Activated T-helper 1 cell treated with anti-CD3 and anti-CD28 coated beads, Interleukin-12 subunit alpha, Interleukin-12 subunit beta, Interleukin-2, Interleukin-4 antibody, amounts not matched to agents 30 ng/mL and 10 ng/mL and 1 ng/mL, durations not matched to agents 14 hours and 24 hours and 36 hours (primary cell): ENCODE measurements at places on chromosomes 3 and 15. TPM values are rescaled to one million over a fixed set of nuclear protein-coding genes. Genes with fewer than 3 reads are reported as not detected.

SLC27A2 gene
- 78.0 and 78.7 TPM in 2 replicates for total RNA-seq

C3orf70 gene
- total RNA-seq: 0.10 TPM in 2 replicates

SHF gene
- total RNA-seq: 14.5 and 16.3 TPM in 2 replicates

BSN gene
- 0.13 and 0.34 TPM in 2 replicates for total RNA-seq

GRCh38 chr3:142960322-142960850 lies 3.1 kb downstream of the PAQR9 start:
- no peak for DNase-seq
- no peak overlapping the region for H3K27ac ChIP-seq
- peaks cover 5% of the 10 kb centered on the region for H3K4me1 ChIP-seq
- H3K27me3 ChIP-seq: peaks cover 68% of the 10 kb centered on the region

GRCh38 chr3:157921811-157922210 lies 184.4 kb downstream of the SHOX2 start:
- H3K27ac ChIP-seq: no peak overlapping the region
- H3K4me1 ChIP-seq: no peaks in the 10 kb centered on the region
- H3K4me3 ChIP-seq: no peak overlapping the region
- H3K36me3 ChIP-seq: no peaks in the 10 kb centered on the region
- H3K27me3 ChIP-seq: no peaks in the 10 kb centered on the region
- DNase-seq: no peak

DNA sequence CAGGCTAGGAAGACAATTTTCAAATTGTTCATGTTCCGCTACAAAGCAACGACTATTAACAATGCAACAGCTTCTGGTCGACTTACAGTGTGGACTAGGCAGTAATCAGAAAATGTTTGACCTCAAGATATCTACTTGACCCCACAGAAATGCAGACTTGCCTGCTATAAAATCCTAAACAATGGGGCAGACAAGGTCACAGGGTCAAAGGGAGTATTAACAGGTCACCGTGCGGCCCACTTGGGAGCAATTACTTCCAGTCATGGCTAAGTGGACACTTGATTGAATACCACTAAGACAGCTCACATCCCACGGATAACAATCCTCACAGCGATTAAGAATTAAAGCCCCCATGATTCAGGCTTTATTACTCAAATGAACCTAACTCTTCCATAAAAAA lies 58.9 kb downstream of the FOXP1 start:
- DNase-seq: no peak
- H3K27ac ChIP-seq: no peak overlapping the region
- H3K27me3 ChIP-seq: no peaks in the 10 kb centered on the region

DNA sequence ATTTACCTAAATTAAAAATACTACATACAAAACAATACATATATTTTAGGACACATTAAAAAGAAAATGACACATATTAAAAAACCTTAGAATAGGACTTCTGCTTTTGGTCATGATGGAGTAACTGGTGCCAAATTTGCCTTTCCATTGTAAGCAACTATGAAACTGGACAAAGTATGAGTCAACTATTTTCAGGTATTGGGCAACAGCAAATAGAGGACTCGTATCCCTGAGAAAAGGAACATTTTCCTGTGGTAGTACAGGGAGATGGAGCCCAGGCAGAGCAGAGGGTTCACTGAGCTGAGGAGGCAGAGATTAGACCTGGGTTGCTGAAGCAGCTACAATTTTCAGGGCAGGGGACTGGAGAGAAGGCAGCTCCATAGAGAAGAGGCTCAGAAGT lies 14.7 kb downstream of the CCR1 start:
- H3K36me3 ChIP-seq: peaks cover 17% of the 10 kb centered on the region
- H3K27ac ChIP-seq: no peak overlapping the region
- H3K27me3 ChIP-seq: peaks cover 5% of the 10 kb centered on the region

- H3K4me1 ChIP-seq: peaks cover 33% of the 10 kb centered on the region
- H3K27me3 ChIP-seq: peaks cover 15% of the 10 kb centered on the region
- H3K4me3 ChIP-seq: peak within 1 kb of the TSS; percentile 87
- H3K27ac ChIP-seq: peak within 1 kb of the TSS; percentile 75
- peak; percentile 27 for DNase-seq
- H3K36me3 ChIP-seq: peaks cover 3% of the 10 kb centered on the region
Observed at GRCh38 chr15:40843885-40844695, at the start of gene SPINT1. Gene SPINT1, plus strand, starts transcription at chr15:40844048. Its CDS starts 507 bp downstream, at chr15:40844555.

- no peak overlapping the region for H3K4me3 ChIP-seq
- no peak for DNase-seq
- H3K36me3 ChIP-seq: peaks cover 2% of the 10 kb centered on the region
- H3K27me3 ChIP-seq: no peaks in the 10 kb centered on the region
- H3K27ac ChIP-seq: no peak overlapping the region
- H3K4me1 ChIP-seq: peaks cover 6% of the 10 kb centered on the region
Observed at GRCh38 chr3:127680798-127681221, 8.1 kb downstream of the ABTB1 start.

DNA sequence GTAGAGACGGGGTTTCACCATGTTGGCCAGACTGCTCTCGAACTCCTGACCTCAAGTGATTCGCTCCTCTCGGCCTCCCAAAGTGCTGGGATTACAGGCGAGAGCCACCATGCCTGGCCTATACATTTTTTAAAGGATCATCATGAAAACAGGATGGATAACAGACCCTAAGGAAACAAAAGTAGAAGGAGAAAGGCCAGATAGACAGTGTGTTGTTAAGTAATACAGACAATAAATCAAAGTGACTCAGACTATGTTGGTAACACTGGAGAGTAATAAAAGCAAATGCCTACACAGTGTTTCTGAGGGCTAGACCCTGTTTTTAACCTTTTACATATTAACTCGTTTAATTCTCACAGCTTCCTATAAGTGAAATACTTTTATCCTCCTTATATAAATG lies 133.8 kb upstream of the MCTP2 start:
- no peaks in the 10 kb centered on the region for H3K36me3 ChIP-seq
- H3K27ac ChIP-seq: no peak overlapping the region
- H3K27me3 ChIP-seq: peaks cover 8% of the 10 kb centered on the region
- H3K4me3 ChIP-seq: no peak overlapping the region
- no peaks in the 10 kb centered on the region for H3K4me1 ChIP-seq
- DNase-seq: no peak

DNA sequence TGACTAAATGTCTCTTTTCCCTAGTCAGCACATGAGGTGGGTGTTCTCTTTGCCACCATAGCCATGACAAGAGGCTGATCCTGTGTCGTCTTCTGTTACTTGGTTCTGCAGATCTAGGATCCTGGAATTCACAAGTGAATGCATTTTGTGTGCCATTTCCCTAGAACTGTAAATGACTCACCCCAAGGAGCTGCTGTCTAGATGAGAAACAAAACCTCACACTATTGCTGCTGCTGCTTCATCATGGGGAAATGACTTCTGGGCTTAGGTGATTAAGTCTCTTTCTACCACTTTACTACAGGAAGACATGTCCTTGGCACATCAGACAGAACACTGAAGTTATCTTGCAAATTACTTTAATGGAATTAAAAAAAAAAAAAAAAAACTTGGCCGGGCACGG lies 54.9 kb downstream of the SLCO3A1 start:
- no peak overlapping the region for H3K27ac ChIP-seq
- no peaks in the 10 kb centered on the region for H3K36me3 ChIP-seq
- no peak overlapping the region for H3K4me3 ChIP-seq
- H3K27me3 ChIP-seq: no peaks in the 10 kb centered on the region
- no peak for DNase-seq

DNA sequence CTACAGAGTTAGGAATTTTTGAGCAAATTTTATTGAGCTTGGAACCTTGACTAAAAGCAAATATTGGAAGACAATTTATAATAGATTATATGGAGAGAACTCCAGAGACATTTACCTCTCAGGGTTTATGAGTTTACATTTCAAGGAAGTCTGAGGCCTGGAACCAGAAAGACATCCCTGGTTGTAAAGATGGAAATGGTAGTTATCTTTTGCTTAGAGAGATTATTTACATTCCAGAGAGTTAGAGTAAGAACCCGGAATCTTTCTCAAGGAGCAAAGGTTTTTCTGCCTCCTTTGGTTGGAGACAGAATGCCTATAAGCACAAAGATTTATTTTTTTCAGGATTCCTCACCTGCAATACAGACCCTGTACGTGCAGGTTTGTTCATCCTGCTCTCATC lies 458.1 kb downstream of the TBL1XR1 start:
- no peaks in the 10 kb centered on the region for H3K27me3 ChIP-seq
- no peaks in the 10 kb centered on the region for H3K4me1 ChIP-seq
- DNase-seq: no peak

DNA sequence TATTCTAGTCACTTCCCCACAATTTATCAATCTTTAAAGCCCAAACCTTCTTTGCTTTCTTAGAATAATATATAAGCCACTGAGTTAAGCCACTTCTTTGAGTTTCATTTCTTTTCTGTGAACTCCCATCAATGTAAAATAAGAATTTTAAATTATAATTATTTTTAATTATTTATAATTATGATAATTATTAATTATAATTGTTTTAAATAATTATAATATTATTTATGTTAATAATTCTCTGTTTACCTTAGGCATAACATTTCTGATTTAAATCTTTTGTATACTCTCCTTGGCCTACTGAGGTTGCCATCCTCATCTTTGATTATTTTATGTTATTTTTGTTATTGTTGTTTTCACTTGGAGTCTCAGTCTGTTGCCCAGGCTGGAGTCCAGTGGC lies 644.2 kb downstream of the ROBO2 start:
- H3K4me1 ChIP-seq: no peaks in the 10 kb centered on the region
- no peak for DNase-seq
- no peaks in the 10 kb centered on the region for H3K27me3 ChIP-seq
- H3K36me3 ChIP-seq: no peaks in the 10 kb centered on the region
- H3K27ac ChIP-seq: no peak overlapping the region

- peaks cover 48% of the 10 kb centered on the region for H3K36me3 ChIP-seq
- H3K4me1 ChIP-seq: peaks cover 88% of the 10 kb centered on the region
- peak overlapping the region; percentile 5 for H3K27ac ChIP-seq
- no peak for DNase-seq
- no peaks in the 10 kb centered on the region for H3K27me3 ChIP-seq
Observed at GRCh38 chr3:156681002-156681401, 6.6 kb downstream of the TIPARP start.

GRCh38 chr3:124570232-124570631 lies 160.0 kb upstream of the UMPS start:
- H3K4me1 ChIP-seq: peaks cover 3% of the 10 kb centered on the region
- no peak overlapping the region for H3K4me3 ChIP-seq
- H3K36me3 ChIP-seq: no peaks in the 10 kb centered on the region
- H3K27me3 ChIP-seq: peaks cover 22% of the 10 kb centered on the region
- H3K27ac ChIP-seq: no peak overlapping the region
- DNase-seq: no peak

- H3K27ac ChIP-seq: no peak overlapping the region
- no peaks in the 10 kb centered on the region for H3K36me3 ChIP-seq
- no peak overlapping the region for H3K4me3 ChIP-seq
Observed at GRCh38 chr15:63420333-63420747, 38.7 kb upstream of the CA12 start.

DNA sequence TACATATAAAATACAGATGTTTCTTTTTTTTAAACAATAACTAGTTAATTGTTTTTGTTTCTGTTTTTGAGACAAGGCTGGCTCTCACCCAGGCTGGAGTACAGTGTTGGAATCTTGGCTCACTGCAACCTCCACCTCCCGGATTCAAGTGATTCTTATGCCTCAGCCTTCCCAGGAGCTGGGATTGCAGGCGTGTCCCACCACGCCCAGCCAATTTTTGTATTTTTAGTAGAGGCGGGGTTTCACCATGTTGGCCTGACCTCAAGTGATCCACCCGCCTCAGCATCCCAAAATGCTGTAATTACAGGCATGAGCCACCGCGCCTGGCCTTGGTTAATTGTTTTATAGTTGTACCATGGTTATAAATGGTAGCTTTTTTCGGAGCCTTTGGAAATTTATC lies 72.3 kb downstream of the PIAS1 start:
- no peak overlapping the region for H3K4me3 ChIP-seq
- DNase-seq: no peak
- peaks cover 14% of the 10 kb centered on the region for H3K36me3 ChIP-seq
- no peak overlapping the region for H3K27ac ChIP-seq
- no peaks in the 10 kb centered on the region for H3K27me3 ChIP-seq

DNA sequence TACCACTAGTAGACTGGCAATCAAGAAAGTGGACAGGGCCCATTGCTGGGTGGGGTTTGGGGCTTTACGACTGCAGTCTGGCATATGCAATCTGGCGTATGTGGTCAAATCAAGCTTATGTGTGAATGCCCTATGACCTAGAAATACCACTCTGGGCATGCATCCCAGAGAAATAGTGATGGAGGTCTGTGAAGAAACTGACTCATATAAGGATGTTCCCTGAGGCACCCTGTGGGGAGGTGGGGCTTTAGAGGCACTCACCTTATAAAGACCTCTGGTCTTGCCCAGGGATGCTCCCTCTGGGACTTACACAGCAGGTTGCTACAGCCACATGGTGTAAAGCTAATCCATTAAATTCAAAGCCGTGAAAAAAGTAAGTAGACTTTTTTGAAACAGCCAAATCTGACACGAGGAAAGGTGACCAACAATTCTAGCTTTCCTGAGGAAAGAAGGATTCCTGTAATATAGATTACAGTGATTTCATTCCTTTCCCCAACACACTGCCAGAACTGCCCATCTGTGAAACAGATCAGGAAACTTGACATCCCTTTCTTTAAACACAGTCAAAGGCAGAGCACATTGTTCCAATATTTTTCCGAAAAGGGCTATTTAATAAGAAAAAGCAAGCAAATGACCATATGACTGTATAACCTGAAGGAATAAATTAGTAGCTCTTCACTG lies 13.6 kb downstream of the RARRES1 start:
- H3K27ac ChIP-seq: no peak overlapping the region
- no peak for DNase-seq
- H3K27me3 ChIP-seq: no peaks in the 10 kb centered on the region
- peaks cover 17% of the 10 kb centered on the region for H3K36me3 ChIP-seq
- H3K4me3 ChIP-seq: no peak overlapping the region

- no peaks in the 10 kb centered on the region for H3K27me3 ChIP-seq
- no peak for DNase-seq
Observed at GRCh38 chr3:172135820-172136219, 96.4 kb downstream of the FNDC3B start.

- no peaks in the 10 kb centered on the region for H3K27me3 ChIP-seq
- H3K27ac ChIP-seq: no peak overlapping the region
- H3K36me3 ChIP-seq: no peaks in the 10 kb centered on the region
- no peak for DNase-seq
- no peak overlapping the region for H3K4me3 ChIP-seq
- no peaks in the 10 kb centered on the region for H3K4me1 ChIP-seq
Observed at GRCh38 chr15:20106026-20106425, 435.6 kb downstream of the GOLGA6L6 start.

DNA sequence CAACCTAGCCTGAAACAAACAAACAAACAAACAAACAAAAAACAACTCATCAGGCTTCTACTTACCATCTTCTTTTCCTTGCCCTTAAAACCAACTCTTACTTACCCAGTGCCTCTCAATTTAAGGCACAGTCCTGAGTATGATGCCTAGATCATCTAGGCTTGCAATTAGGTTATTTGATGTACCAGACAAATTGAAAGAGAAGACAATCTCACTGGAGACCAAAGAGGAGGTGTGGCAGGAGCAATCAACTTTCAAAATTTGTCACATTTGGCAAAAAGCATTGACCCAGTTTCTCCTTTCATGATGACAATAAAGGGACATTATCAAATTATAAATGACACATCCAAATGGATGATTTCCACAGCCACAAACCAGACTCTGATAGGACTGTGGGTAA lies 36.0 kb downstream of the AAGAB start:
- H3K4me3 ChIP-seq: no peak overlapping the region
- H3K4me1 ChIP-seq: peaks cover 11% of the 10 kb centered on the region
- no peaks in the 10 kb centered on the region for H3K27me3 ChIP-seq
- H3K36me3 ChIP-seq: peaks cover 33% of the 10 kb centered on the region
- H3K27ac ChIP-seq: no peak overlapping the region
